Heart left ventricle (tissue), 16 donors: ENCODE measurements at places on chromosomes 3 and 15. TPM values are rescaled to one million over a fixed set of nuclear protein-coding genes. Genes with fewer than 3 reads are reported as not detected.

GOLGA6D gene
- total RNA-seq = not detected

PLXNB1 gene
- 37.2 TPM for total RNA-seq

GRCh38 chr3:13370609-13371008 lies 49.5 kb downstream of the NUP210 start:
- no peak overlapping the region for H3K4me3 ChIP-seq
- no peak overlapping the region for H3K27ac ChIP-seq
- no peaks in the 10 kb centered on the region for H3K27me3 ChIP-seq
- H3K4me1 ChIP-seq = no peaks in the 10 kb centered on the region
- no peak for DNase-seq
- H3K36me3 ChIP-seq = no peaks in the 10 kb centered on the region

- H3K4me1 ChIP-seq = no peaks in the 10 kb centered on the region
- H3K4me3 ChIP-seq = peak overlapping the region; percentile 17
- H3K27ac ChIP-seq = peak overlapping the region; percentile 73
- no peaks in the 10 kb centered on the region for H3K27me3 ChIP-seq
- H3K36me3 ChIP-seq = no peaks in the 10 kb centered on the region
- peak; percentile 47 for DNase-seq
These were observed 42.5 kb downstream of the EPHB3 start for GRCh38 chr3:184604039-184604601.

PARP9 gene
- 11.1 TPM for total RNA-seq
